Stimulated activated CD4-positive, alpha-beta T cell treated with anti-CD3 and anti-CD28 coated beads, TNF-alpha, amount 100 ng/mL, for 24 hours (primary cell): ENCODE measurements at places on chromosomes 6 and 20.

GRCh38 chr6:157143171-157143889 lies 180.0 kb downstream of the TMEM242 start:
- peak; percentile 2 for DNase-seq

DNA sequence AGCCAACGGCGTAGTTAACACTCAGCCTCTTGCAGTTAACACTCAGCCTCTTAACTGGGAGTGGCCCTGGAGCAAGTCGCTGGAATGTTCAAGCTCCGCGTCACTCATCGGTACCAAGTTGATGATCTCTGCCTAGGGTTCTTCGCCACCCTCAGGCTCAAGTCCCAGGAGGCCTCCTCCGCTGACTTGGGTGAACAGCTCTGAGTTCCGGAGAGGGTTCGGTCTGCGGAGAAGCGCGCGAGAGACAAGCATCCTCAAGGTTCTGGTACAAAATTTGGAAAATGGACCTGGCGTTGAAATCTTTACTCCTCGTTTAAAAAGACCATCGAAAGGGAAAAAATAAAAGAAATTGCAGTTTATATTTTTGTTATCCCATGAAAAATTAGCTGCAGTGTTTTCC lies 876 bp upstream of the DSP start:
- no peak for DNase-seq

DNA sequence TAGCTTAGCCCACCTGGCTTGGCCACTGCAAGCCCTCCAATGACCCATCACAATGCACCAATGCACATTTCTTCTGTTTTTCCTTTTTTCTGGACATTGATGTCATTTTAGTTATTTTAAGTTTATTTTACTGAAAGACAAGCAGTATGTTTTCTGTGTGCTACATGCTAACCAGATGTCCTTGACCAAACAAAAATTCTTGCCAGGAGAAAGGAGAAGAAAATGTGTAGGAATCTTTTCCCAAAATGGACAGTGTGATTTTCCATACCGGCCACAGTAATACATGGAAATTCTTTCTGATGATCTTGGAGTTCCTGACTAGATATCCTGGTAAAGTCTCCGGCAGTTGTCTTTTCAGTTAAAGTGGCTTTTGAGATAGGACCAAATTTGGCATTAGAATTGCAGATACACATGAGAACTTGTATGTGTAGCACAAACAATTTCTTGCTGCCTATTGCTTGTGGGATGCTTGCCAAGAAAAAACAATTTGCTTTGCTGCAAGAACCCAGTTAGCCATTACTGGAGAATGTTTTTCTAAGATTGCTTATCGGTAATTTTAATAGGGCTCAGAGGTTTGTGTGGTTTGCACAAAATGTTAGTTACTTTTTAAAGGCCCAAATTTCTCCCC lies 696.5 kb upstream of the CITED2 start:
- DNase-seq, result no peak

DNA sequence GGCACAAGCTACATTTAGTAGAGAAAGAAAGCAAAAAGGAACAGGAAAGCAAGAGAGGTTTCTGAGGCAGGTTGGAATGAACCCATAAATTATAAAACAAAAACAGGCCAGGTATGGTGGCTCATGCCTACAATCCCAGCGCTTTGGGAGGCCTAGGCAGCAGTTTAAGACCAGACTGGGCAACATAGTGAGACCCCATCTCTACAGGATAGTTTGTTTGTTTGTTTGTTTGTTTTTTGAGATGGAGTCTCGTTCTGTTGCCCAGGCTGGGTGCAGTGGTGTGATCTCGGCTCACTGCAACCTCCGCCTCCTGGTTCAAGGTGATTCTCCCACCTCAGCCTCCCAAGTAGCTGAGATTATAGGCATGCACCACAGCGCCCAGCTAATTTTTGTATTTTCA lies 49.0 kb downstream of the AFG1L start:
- DNase-seq, result no peak

GRCh38 chr6:26234421-26235301 lies 130.3 kb upstream of the BTN3A2 start:
- peak; percentile 50 for DNase-seq

GRCh38 chr6:146943664-146944063 lies 260.6 kb upstream of the STXBP5 start:
- no peak for DNase-seq

DNA sequence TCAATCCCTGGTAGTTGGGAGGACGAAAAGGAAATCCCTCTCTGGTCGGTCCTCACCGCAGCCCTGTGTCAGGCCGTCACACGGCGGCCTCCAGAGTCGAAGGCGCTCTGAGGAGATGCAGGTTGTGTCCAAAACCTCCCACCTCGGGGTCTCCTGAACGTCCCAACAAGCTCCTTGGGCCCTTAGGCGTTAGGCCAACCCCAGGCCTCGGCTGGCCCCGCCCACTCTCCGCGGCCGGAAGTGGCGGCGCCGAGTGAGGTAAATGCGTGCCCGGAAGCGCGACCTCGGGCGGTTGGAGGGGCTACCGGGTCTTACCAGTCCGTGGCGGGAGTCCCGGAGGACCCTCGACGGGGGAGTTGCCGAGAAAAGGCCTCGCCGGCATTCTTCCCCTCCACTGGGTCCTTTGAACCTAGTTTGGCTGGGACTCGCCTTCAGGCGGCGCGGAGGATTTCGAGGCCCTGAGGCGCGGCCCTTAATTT lies at the start of gene TDRD6:
TDRD6 (plus strand) TSS at position 267 of the 479 bp plus-strand sequence. CDS start 244 bp downstream, outside the sequence.
- DNase-seq, result no peak

DNA sequence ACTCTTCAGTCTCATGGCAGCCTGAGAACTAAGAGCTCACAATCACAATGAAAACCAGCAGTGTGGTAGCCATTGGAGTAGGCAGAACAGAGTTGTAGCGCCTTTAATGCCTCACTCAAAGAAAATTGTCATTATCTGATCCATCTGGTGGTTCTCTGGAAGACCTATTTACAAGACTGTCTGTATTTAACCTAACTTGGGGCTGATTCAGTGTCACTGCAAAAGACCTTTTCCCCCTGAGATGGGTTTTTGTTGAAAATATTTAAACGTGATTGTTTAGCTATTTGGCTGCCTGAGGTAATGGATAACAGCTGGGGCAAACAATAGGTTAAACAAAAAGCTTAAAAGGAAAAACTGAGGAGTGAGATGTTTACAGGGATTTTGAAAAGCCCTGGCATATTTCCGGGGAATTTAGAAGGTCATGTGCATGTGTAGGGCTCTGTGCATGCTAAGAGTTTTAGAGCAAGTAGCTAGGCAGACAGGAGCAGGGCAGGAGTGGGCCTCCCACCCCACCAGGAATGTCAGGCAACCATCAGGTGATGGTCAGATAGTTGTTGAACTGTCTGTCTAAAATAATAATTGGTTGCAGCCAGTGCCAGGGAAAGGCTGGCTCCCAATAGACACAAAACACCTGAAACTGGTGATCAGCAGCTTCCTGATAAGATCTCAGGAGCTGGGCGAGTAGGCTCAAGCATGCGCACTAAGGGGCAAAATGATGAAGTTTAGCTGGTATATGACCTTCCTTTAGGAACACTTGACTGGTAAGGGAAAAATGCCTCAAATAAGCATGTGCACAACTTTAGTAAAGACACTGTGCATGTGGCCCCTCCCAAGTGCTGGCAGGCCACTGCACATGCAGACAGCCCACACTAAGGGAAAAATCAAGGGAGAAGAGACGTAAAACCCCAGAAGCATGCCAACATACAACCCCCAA lies 70.8 kb upstream of the AKIRIN2 start:
- no peak for DNase-seq

GRCh38 chr20:11170565-11170964 lies 496.8 kb upstream of the JAG1 start:
- no peak for DNase-seq

DNA sequence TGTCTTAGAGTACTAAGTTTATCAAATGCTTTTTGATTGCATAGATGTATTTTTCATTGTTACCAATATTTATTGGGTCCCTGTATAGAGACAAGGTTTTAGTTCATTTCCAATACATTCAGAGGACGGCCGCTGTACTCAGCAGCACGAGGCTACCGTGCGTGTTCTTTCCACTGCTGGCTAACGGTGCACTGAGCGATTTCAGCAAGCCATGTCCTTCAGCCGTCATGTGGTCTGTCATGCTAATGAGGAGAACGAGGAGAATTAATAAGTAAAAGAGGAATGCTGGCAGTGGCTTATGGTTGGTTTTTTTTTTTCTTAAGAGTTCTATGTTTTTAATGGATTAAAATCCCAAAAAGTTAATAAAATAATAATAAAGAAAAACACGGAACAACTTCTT lies 253.6 kb downstream of the ARID1B start:
- no peak for DNase-seq

DNA sequence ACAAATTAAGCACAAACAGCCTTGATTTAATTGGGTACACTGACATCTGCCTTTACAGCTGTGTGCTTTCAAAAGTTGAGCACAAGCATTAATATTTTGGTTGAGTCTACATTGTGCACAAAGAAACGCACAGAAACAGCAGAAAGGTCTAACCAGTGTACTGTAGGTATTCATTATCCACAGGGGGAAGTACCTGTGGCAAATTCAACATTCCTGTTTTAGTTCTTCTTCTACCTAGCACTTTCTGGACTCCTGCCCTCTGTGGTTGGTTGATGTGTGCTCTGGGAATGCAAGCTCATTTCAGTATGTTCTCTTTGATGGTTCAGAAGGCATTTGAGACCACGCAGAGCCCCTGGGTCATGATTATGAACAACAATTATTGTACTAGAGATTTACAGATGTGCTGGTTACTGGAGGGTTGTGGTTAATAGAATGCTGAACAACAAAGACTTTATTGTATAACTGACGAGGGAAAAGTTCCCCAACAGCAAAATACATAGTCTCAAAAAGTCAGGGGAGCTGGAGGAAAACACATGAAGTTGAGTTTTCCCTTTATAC lies 26.6 kb upstream of the DAAM2 start:
- no peak for DNase-seq

DNA sequence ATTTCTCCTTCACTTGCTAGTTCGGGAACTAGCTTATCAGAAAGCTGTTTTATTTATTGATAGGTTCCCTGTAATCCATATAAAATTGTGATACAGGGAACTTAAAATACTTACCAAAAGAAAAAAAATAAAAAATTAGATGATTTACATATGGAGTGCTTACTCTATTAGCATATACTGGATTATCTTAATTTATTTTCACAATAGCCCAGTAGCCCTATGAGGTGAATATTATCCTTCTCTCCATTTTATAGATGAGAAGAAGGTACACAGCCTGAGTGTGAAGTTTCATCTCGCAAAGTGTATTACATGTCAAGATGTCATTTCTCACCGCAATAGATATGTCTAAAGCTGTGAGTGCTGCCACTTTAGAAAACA lies 463.5 kb downstream of the CDKAL1 start:
- DNase-seq, result no peak
